ENCODE measurements at places on chromosomes 7 and 10. TPM values are rescaled to one million over a fixed set of nuclear protein-coding genes. Genes with fewer than 3 reads are reported as not detected.

The C10orf53 gene
- not detected for total RNA-seq

The ODAD2 gene
- not detected for total RNA-seq

The CFAP46 gene
- total RNA-seq, result not detected

The NODAL gene
- not detected for total RNA-seq

The AMZ1 gene
- not detected for total RNA-seq

The OR2AE1 gene
- 0.19 TPM for total RNA-seq

The SHTN1 gene
- total RNA-seq, result 0.07 TPM

The FFAR4 gene
- not detected for total RNA-seq

The TFEC gene
- total RNA-seq, result not detected

The RPEL1 gene
- not detected for total RNA-seq

Measured in activated CD4-positive, alpha-beta T cell treated with anti-CD3 and anti-CD28 coated beads, Interleukin-2, amount 10 ng/mL, durations not matched to agents 24 days and 14 days (primary cell).